ENCODE measurements at places on chromosomes 16 and 17. TPM values are rescaled to one million over a fixed set of nuclear protein-coding genes. Genes with fewer than 3 reads are reported as not detected.

NOD2 gene
- 0.14 TPM for total RNA-seq

ADAD2 gene
- not detected for total RNA-seq

TMC7 gene
- total RNA-seq, result 0.28 TPM

ATP2C2 gene
- under 0.01 TPM for total RNA-seq

CACNG1 gene
- not detected for total RNA-seq

GPRC5B gene
- total RNA-seq, result 11.5 TPM

OTOP2 gene
- total RNA-seq, result not detected

LRRC37A gene
- 0.46 TPM for total RNA-seq

PRDM7 gene
- total RNA-seq, result not detected

TBX2 gene
- 13.6 TPM for total RNA-seq

RASD1 gene
- 2.6 TPM for total RNA-seq

SLC5A11 gene
- not detected for total RNA-seq

GRIN2A gene
- total RNA-seq, result under 0.01 TPM

WNT3 gene
- 0.71 TPM for total RNA-seq

CDRT4 gene
- 1.8 TPM for total RNA-seq

ITGAX gene
- under 0.01 TPM for total RNA-seq

SLC16A13 gene
- 0.92 TPM for total RNA-seq

FNDC8 gene
- total RNA-seq, result not detected

GSDMA gene
- not detected for total RNA-seq

SPATA22 gene
- 1.8 TPM for total RNA-seq

ASPA gene
- total RNA-seq, result 7.6 TPM

BEAN1 gene
- not detected for total RNA-seq

HAGHL gene
- total RNA-seq, result 15.4 TPM

KRTAP17-1 gene
- not detected for total RNA-seq

KRTAP2-2 gene
- total RNA-seq, result not detected

KLHL10 gene
- 0.43 TPM for total RNA-seq

KRT27 gene
- not detected for total RNA-seq

FOXK2 gene
- total RNA-seq, result 26.0 TPM

CCDC144A gene
- 3.5 TPM for total RNA-seq

EEF2K gene
- 14.2 TPM for total RNA-seq

ARHGAP23 gene
- 12.2 TPM for total RNA-seq

VPS9D1 gene
- 7.1 TPM for total RNA-seq

LONP2 gene
- total RNA-seq, result 52.1 TPM

FLYWCH1 gene
- total RNA-seq, result 36.4 TPM

NOL3 gene
- 13.8 TPM for total RNA-seq

AURKB gene
- total RNA-seq, result 2.7 TPM

SMPD3 gene
- 0.09 TPM for total RNA-seq

CX3CL1 gene
- total RNA-seq, result 0.09 TPM

EXOC3L1 gene
- total RNA-seq, result not detected

PRR35 gene
- not detected for total RNA-seq

CAPNS2 gene
- total RNA-seq, result 0.92 TPM

TBC1D3H gene
- total RNA-seq, result not detected

KRTAP1-1 gene
- not detected for total RNA-seq

SCARF1 gene
- total RNA-seq, result 0.14 TPM

CRHR1 gene
- total RNA-seq, result not detected

CD300H gene
- total RNA-seq, result not detected

WSCD1 gene
- total RNA-seq, result 0.09 TPM

PCYT2 gene
- 61.2 TPM for total RNA-seq

GPR179 gene
- total RNA-seq, result under 0.01 TPM

INTS2 gene
- total RNA-seq, result 12.2 TPM

SLC13A2 gene
- total RNA-seq, result not detected

TK1 gene
- total RNA-seq, result 25.8 TPM
